ENCODE measurements at places on chromosomes 13 and 19. TPM values are rescaled to one million over a fixed set of nuclear protein-coding genes. Genes with fewer than 3 reads are reported as not detected.

ITGBL1 gene
- 0.66 TPM for total RNA-seq

GNG8 gene
- not detected for total RNA-seq

NTN5 gene
- 3.1 TPM for total RNA-seq

ZNF132 gene
- total RNA-seq: not detected

- H3K4me1 ChIP-seq: no peaks in the 10 kb centered on the region
- no peak overlapping the region for H3K4me3 ChIP-seq
- no peaks in the 10 kb centered on the region for H3K27me3 ChIP-seq
- H3K36me3 ChIP-seq: no peaks in the 10 kb centered on the region
Measured at GRCh38 chr13:101384929-101385328, 31.4 kb downstream of the NALCN start.

GRCh38 chr13:37597477-37598025 lies 1.0 kb downstream of the POSTN start:
- H3K36me3 ChIP-seq: no peaks in the 10 kb centered on the region
- no peaks in the 10 kb centered on the region for H3K27me3 ChIP-seq
- DNase-seq: no peak
- no peak overlapping the region for H3K27ac ChIP-seq
